ENCODE measurements at places on chromosomes 3 and 15.

DNA sequence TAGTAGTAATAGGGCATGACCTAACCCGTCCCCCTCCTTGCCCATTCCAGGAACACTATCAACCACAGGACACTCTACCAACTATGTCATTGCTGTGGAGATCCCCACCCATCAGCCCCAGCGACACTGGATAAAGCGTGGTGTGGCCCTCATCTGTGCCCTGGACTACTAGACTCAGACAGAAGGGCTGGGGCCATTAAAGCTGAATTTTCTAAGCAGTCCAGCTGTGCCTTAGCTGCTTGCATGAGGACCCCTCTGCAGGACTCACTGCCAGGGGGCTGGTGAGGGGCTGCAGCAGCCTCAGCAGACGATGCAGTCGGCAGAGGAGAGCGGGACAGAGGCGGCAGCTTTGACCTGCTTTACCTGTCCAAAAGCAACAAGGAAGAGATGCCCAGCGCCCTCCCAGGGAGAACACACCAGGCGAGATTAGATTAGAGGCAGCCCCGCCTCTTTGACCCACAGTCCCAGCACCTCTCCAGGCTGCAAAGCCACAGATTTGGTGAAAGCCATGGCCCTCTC lies 44.6 kb downstream of the SEMA3G start:
- no peak for DNase-seq

- no peak for DNase-seq
These were observed 38.2 kb downstream of the MAGI1 start for GRCh38 chr3:66000506-66000905.

GRCh38 chr3:45055411-45056143 lies 29.5 kb downstream of the CLEC3B start:
- DNase-seq, result no peak

DNA sequence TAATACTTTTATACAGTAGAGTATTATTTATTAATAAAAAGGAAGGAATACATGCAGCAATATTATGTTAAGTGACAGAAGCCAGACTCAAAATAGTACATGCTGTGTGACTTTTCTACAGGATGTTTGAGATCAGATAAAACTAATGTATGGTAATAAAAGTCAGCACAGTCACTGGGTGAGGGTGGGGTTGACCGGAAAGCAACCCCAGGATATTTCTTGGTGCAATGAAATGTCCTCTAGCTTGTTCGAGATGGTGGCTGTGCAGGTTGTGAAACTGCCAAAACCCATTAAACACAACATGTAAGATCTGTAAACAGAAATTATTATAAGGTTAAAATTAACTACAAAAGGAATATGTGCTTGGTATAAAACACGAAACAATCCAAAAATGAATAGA lies 20.8 kb upstream of the ALDH1L1 start:
- no peak for DNase-seq

- DNase-seq, result no peak
These were observed 73.1 kb downstream of the NR2E3 start for GRCh38 chr15:71883447-71883846.

GRCh38 chr15:78684657-78685056 lies 43.6 kb upstream of the CHRNB4 start:
- DNase-seq, result no peak

DNA sequence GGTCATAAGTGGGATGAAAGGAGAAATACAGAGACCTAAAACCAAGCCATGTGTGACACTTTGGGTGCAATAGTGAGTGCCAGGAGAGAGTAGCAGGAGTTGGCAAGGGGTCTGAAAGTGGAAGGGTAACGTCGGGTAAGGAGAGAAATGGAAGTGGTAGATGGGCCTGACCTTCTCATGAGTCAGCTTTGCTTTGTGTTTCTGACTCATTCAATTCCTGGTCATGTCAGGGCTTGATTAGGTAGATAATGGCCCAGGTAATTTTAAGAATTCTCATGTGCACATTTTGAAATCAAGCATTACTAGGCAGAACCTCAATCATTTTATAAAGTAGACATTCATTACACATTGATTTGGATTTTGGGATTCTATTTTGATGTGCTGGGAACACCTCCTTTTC lies 262.5 kb downstream of the SOX2 start:
- DNase-seq, result no peak

GRCh38 chr15:34436956-34437442 lies 609 bp downstream of the GOLGA8A start:
- no peak for DNase-seq

DNA sequence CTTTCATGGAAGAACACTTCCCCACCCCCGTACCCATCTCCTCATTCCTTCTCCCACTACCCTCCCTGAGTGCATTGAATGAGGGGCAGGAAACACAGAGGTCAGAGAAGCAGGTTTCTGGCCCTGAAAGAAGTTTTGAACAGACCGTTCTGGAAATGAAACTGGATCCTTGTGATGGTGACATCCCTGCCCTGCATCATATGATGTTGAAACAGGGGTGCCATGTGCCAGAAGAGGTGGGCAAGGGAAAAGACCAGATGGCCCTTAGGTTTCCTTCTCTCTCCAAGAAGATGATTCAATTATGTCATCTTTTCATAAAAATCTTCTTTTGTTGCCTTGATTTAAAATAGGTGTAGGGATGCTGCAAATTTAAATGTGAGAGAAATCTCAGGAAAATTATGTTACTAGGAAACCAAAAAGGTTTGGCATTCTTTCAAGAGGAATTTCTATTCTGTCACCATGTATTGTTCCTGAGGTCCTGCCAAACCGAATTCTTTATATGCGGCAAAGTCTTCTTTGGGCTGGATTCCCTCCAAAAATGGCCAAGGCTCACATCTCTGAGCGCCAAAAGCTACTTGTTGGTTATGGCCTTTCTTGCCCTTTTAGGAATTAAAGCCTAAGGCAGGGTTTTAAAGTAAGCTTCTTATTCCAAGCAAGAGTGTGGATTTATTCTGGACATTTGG lies 19.9 kb upstream of the TNFAIP8L3 start:
- no peak for DNase-seq

GRCh38 chr15:60278879-60279278 lies 118.9 kb downstream of the ANXA2 start:
- no peak for DNase-seq

- no peak for DNase-seq
These were observed 283.3 kb upstream of the TPRG1 start for GRCh38 chr3:188888321-188889053.

- DNase-seq, result no peak
These were observed 449.5 kb upstream of the TBL1XR1 start for GRCh38 chr3:177646749-177647148.

DNA sequence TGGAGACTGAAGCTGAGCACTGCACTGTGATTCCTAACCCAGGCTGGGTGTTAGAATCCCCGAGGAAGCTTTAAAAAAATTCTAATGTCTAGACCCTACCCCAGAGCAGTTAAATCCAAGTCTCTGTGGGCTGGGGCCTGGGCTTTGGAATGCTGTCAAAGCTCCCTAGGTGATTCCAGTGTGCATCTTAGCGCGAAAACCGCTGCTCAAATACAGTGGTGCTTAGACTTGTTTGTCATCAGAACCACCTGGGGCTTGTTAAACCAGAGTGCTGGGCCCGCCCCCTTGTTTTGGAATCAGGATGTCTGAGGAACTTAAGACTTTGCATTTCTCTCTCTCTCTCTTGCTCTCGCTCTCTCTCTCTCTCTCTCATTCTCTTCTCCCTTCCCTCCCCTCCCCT lies 20.7 kb downstream of the RHCG start:
- DNase-seq, result no peak

GRCh38 chr3:7574435-7574834 lies 713.5 kb downstream of the GRM7 start:
- no peak for DNase-seq

DNA sequence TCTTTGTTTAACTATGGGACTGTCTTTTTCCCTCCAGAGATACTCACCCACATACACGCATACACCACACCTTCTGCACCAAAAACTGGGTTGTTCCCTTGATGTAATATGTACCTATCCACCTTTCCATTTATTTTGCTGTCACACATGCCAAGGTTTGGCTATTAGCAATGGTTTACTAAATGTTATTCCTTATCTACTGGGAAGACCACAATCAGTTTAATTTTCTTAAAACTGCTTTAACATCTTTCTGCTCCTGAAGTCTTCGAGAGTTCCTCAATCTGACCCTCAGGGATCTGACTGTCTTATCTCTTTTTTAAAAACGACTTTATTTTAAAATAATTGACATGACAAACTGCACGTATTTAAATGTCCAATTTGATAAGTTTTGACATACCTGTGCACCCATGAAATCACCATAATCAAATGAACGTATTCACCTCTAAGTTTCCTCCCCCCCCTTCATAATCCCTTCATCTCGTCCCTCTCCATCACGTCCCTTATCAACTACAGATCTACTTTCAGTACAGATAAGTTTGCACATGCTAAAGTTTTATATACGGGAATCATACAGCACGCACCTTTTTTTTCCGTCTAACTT lies 805 bp upstream of the TRPM7 start:
- no peak for DNase-seq

DNA sequence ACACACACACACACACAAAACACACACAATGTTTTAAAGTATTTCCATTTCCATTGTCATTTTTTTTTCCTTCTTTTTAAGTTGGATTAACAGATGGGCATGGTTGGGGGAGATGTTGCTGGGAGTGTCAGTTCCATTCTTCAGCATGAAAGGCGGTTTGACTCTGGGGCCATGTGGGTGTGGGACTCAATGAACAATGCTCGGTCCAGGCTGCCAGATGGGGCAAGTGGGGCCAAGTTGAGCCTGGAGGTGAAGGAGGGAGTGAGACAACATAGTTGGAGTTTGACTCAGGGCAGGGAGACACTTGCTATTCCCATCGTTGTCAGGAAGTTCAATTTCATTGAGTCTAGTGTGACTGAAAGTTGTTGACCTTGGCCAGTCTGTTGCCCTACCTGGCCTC lies 125.3 kb downstream of the TLE3 start:
- no peak for DNase-seq

DNA sequence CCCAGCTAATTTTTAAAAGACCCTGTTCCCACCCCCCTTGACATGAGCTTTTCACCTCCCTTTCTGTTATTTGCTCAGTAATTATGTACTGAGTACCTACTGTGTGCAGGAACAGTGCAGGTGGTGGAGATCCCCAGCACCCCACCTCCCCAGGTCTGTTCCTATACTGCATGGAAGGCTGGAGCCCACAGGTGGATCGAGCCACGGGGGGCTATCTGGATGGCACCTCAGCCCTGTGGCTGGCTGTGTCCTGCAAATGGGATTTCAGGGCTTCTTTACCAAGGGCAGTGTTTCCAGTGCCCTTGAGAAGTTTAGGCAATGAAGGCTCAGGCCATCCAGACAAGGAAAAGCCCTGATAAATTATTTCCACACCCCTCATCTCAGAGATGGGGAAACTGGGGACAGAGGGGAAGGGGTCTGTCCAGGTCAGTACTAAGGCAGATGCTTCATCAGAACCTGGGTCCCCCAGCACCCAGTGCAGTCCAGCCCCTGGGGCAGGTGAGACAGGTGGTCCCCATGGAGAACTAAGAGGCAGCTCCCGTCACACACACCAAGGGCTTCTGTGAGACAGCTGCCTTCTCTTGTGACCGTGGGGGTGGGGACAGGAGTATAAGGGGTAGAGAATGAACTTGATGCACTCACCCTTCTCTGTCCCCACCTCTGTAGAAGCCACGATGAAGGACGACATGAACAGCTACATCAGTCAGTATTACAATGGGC lies 109.6 kb downstream of the ETFA start:
- no peak for DNase-seq

DNA sequence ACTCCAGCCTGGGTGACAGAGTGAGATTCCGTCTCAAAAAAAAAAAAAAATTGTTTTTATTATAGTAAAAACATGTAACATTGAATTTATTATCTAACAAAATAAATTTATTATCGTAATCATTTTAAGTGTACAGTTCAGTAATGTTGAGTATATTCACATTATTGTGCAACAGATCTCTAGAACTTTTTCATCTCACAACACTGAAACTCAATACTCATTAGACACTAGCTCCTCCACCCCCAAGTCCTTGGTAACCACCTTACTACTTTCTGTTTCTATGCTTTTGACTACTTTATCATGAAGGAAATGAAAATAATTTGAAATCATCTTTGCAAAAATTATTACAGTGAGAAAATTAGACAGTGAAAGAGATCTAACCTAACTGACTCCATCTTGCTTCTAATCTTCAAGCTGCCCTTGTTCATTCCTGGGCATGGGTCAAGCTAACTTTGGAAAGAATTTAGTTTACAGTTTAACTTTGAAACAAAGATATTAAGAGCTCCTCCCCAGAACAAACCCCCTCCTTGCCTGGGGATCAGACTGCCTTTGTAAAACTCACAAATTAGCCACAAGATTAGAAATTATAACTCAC lies 15.0 kb upstream of the FYCO1 start:
- no peak for DNase-seq

- DNase-seq, result peak; percentile 16
These were observed 23.2 kb upstream of the TATDN2 start for GRCh38 chr3:10224794-10225665.

- DNase-seq, result no peak
These were observed 397.5 kb downstream of the ZIC4 start for GRCh38 chr3:147008886-147009285.

GRCh38 chr3:76869726-76870384 lies 170.0 kb upstream of the ROBO2 start:
- no peak for DNase-seq

DNA sequence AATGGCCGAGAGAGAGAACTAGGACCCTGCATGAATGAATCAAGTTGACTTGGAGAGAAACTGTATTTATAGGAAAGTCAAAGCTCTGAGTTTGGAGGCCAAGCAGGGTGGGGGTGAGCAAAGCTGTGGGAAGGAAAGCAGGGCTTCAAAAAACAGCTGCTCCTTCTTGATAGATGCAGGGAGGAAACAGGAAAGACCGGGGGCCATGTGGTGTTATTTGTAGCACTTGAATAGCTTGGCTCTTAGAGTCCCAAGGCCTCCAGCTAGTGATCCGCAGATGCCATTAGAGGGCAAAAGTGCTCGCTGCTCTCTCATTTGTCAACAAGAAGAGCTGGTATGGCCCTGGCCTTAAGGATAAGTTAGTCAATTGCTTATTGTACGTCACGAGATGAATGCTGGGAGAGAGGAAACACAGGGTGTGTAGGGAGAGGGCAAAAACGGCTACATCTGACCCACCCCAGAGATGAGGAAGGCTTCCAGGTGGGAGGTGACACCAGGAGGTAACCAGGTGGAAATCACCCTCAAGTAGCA lies at the start of gene ALG1L2:
ALG1L2 (plus strand) TSS at position 481 of the 531 bp plus-strand sequence. CDS start 186 bp downstream, outside the sequence.
- DNase-seq, result no peak

GRCh38 chr3:60114191-60114590 lies 1064.4 kb upstream of the CFAP20DC start:
- DNase-seq, result no peak

DNA sequence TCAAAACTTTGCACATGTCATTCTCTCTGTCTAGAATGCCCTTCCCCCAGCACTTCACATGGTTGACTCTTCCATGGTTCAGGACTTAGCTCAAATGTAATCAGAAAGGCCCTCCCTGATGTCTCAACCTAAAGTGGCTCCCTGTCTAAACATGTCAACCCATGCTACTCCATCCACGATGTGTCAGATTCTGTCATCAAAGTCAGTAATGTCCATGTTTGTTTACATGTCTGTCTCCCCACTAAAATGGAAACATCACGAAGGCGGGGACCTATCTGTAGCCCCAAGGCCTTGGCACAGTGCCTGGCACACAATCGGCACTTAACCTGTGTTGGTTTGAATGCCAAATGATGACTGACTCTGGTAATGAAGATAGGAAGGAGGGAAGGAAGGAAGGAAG lies 20.8 kb upstream of the SNTN start:
- DNase-seq, result no peak
